ENCODE measurements at places on chromosomes 5 and 9.

- no peak for DNase-seq
Observed at GRCh38 chr9:2496934-2497333, 124.7 kb upstream of the VLDLR start.

GRCh38 chr5:6412811-6413210 is 34.5 kb upstream of the MED10 start:
- DNase-seq: no peak

- DNase-seq: no peak
Observed at GRCh38 chr5:74187757-74188156, 452.8 kb downstream of the ENC1 start.

DNA sequence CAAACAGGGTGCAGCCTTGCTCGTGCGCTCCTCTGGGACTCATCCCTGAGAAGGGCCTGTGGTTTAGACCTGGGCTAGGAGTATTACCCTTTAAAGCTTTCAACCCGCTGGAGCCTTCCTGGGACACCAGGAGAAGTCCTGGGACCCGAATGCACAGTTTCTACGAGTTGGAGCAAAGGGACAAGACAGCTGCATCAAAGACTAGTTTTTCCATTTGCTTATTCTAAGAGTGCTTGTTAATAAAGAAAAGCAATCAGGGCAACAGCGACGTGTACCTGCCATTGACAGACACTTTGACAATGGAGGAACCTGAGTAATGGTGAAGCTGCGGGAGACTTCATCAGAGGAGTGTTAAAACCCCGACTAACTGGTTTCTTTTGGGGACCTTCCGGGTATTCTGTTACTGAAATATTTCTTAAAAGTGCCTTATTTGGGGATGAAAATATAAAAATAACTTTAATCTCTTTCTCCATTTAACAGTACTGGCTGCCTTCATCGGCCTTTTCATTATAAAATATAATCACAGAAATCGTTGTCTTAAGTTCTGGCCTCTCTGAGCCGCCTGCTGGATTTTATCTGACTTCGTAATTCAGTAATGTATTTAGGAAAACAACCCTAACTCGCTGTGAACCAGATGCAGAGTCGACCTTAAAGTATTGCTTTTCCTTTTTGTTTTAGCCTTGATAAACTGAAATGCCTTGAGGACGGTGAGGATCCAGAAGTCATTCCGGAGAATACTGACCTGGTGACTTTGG is 732 bp downstream of the SNAPC3 start:
- DNase-seq: no peak

DNA sequence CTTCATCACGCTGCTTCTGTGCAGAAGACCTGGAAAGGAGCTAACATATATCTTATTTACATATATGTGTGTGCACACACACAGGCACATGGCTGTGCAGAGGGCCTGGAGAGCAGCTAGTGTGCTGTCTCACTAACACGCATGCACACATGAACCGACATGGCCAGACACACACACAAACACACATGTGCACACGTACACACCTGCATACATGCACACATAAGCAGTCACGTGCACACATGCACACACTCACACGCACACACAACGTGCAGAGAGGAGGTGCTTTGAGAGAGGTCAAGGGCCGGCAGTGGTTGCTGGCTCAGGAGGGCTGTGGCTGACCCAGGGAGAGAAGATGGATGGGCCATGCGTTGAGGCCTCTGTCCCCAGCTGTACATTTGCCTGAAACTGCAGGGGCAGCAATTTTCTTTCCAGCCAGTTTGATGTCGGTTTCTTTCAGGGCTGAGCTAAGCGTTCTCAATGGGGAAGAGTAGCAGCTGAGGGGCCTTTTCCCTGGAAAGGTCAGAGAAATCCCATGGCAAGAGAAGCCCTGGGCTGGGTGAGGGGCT is 66.7 kb downstream of the OLFM1 start:
- DNase-seq: no peak

Measured in prostate gland (tissue), 2 donors.